ENCODE measurements at places on chromosomes 5 and 9.
A peak's percentile ranks its signal among the peaks of the same experiment; 100 is the strongest.

DNA sequence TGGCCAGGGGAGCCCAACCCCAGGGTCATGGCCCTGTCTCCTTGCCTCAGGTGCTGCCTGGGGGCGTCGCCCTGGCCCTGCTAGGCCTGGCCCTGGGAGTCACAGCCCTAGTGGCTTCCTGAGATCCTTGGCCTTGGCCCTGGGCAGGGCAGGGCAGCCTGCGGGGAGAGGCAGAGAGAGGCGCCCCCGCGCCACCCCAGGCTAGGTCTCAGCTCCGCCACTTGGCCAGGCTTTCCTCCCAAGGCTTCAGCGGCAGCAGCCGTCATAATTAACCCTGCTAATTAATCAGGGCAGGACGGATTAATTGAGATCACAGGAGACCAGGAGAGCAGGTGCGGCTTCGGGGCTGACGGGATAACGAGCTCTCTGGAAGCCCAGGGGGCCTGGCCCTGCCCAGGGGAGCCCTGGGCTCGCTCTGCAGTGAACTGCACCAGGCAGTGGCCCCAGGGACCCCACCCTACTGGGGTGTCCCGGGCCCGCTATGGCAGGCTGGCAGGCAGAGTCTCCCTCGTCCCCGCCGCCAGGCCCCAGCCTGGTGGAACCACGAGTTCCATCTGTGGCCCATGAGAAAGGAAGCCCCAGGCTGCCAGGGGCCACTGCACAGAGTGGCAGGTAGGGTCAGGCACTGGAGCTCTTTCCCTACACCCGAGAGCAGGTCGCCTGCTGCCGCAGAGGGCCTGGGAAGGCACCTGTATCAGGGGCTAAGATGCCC is 269.6 kb downstream of the PBX3 start:
- no peak for DNase-seq

DNA sequence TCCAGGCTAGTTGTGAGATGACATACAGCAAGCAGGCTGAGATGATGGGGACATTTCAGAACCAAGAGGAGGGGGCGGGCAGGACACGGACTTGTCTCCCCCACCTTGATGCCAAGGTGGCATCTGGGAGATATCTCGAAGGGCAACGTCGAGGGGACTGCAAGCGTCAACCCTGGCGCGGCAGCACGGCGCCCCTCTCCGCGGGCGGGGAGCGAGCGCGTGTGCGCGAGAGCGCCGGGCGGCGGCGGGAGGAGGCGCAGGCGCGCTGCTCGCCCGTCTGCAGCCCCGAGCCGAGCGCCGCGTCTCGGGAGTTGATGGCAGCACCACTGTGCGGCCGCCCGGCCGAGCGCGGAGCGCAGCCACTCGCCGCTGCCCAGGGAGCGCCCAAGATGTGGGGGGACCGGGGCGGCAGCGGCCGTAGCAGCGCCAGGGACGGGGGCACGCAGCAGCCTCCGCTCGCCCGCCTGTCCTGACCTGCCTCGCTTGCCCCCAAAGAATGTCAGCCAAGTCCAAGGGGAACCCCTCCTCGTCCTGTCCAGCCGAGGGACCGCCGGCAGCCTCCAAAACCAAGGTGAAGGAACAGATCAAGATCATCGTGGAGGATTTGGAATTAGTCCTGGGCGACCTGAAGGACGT is at the start of gene PRR16:
Gene PRR16, plus strand, starts transcription at position 310 of the 636 bp plus-strand sequence.
- peak; percentile 31 for DNase-seq

GRCh38 chr5:58629271-58630159 is 46.6 kb downstream of the RAB3C start:
- DNase-seq = no peak

- no peak for DNase-seq
These were observed 50.0 kb upstream of the GLIS3 start for GRCh38 chr9:4349816-4350418.

DNA sequence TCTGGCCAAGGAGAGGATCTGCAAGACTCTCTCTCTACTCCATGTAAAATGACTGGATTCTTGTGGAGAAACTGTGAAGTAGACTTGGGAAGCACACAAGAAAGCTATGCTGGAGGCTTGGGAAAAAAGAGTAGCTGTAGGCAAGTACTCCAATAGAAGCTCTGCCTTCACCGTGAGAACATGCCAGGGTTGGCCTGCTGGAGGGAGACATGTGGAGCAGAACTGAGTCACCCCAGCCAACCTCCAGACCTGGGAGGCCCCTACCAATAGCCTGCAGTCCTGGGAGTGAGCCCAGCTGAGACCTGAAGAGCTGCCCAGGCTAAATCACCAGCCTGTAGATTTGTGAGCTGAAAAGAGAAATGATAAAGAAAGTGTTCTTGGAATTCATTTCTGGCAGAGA is 66.6 kb downstream of the DEPDC1B start:
- no peak for DNase-seq

GRCh38 chr9:38162332-38163211 is 93.5 kb upstream of the SHB start:
- no peak for DNase-seq

GRCh38 chr9:134698587-134699342 is 57.2 kb downstream of the COL5A1 start:
- DNase-seq = no peak

- DNase-seq = no peak
These were observed 4.8 kb downstream of the PRSS3 start for GRCh38 chr9:33799928-33800704.

DNA sequence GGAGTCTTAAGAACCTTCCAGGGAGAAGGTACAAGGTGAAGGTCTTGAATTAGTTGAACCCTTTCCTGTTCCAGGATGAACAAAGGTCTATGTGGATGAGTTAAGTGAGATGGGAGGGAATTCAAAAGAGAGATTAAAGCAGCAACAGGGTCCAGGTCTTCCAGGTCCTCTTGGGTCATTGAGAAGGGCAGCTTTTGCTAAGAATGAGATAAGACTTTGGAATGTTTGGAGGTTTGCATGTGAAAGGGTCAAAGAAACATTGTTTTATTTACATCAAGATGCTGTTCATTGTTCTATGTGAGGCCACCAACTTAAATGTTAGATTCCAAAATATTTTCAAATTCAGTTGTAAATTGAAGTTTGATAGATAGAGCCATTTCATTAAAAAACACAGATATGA is 463.9 kb downstream of the ANXA1 start:
- DNase-seq = no peak

DNA sequence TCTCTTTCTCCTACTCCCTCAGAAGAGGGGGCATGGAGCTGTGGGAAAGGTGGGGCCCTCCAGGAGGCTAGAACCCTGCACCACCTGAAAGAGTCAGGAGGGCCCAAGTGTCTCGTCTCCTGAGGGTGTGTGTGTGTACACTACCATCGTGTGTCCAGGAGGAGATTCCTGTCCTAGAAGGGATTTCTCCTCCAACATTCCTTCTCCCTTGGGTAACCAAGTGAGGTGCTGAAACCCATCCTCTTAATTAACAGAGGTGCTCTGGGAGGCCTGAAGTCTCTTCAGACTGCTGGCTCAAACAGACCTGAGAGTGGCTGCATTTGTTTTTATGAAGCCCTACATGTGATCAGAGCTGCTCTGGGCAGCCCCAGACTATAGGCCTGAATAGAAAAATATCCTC is 61.1 kb upstream of the FAM169A start:
- DNase-seq = no peak

DNA sequence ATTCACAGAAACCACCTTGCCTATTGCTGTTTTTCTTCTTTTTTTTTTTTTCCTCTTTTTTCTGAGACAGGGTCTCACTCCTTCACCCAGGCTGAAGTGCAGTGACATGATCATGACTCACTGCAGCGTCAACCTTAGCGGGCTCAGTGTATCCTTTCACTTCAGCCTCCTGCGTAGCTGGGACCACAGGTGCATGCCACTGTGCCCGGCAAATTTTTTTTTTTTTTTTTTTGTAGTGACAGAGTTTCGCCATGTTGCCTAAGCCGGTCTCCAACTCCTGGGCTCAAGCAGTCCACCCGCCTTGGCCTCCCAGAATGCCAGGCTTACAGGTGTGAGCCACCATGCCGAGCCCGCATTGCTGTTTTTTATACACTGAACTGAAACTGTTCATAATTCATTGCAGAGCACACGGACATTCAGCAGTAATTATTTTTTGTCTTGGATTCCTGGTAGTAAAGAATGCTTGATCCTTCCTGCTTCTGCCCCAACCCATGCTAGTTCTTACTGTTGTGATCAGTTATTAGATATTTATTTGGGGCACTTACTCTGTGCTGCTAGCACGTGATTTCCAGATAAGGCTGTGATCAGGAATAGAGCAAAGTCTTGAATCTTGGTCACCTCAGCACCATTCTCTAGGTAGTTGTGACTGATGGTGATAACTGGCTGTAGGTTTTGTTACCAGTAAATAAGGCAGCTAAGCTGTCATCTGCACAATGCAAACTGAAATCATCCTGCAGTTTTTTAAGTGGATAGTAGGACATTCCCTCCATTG is 14.0 kb downstream of the MAP3K1 start:
- no peak for DNase-seq

GRCh38 chr5:1510151-1510561 is 13.6 kb downstream of the LPCAT1 start:
- DNase-seq = no peak

DNA sequence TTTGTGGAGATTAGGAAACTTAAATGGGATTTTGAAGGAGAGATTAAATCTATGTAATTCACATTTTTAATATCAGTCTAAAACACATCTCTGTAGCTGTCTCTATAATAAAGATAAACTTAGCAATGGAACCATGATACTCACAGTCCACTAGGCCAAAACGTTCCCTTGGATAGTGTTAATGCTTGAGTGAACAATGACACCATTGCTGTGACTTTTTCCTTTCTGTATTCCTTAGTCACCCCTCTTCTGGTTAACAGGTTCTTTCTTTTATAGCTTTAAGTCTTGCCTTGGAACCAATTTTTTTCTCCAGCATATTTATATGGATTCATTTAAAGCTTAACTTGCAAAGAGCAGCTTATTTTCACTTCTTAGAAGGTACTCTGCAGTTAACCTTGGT is 63.3 kb downstream of the INSL6 start:
- DNase-seq = no peak

DNA sequence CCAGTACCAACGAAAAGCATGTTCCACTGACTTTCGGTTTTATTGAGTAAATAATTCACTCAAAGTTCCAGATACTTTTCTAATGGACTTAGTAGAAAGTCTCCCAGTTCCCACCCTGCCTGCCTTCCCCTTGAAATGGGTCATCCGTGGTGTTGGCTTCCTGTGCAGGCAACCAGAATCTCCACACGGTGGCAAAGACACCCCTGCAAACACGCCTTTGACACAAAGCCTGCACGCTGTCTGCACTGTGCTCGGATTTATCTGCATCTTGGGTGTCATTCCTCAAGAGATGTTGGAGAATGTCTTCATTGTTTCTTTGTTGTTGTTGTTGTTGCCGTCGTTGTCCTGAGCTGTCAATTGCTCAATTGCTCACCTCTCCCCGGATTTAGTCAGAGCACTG is 150.0 kb upstream of the IRX2 start:
- DNase-seq = no peak

GRCh38 chr9:136853596-136854112 is 1.5 kb downstream of the MAMDC4 start:
- DNase-seq = no peak

- peak; percentile 26 for DNase-seq
These were observed at the start of the genes EIF4E1B and SNCB for GRCh38 chr5:176629853-176630680. Gene EIF4E1B (plus strand): TSS chr5:176630675. CDS start chr5:176642788, 12,113 bp downstream. Gene SNCB (minus strand): TSS chr5:176630534. CDS start chr5:176629654, 880 bp downstream.

- DNase-seq = peak; percentile 52
These were observed 66.4 kb downstream of the MACROH2A1 start for GRCh38 chr5:135332519-135333150.

- no peak for DNase-seq
These were observed 417.4 kb downstream of the GABRG2 start for GRCh38 chr5:162484986-162485385.

GRCh38 chr5:14674983-14675854 is 10.7 kb downstream of the OTULIN start:
- DNase-seq = no peak

- no peak for DNase-seq
These were observed 192.7 kb downstream of the TENT4A start for GRCh38 chr5:6905883-6906282.

- no peak for DNase-seq
These were observed 38.9 kb downstream of the SNX30 start for GRCh38 chr9:112789473-112789872.

GRCh38 chr9:35179347-35180280 is 17.8 kb downstream of the UNC13B start:
- no peak for DNase-seq

GRCh38 chr5:90853750-90854149 is 295.2 kb downstream of the ADGRV1 start:
- no peak for DNase-seq

- no peak for DNase-seq
These were observed 9.5 kb upstream of the QSOX2 start for GRCh38 chr9:136255166-136255538.

- no peak for DNase-seq
These were observed 3.8 kb downstream of the NKD2 start for GRCh38 chr5:1012313-1012841.

DNA sequence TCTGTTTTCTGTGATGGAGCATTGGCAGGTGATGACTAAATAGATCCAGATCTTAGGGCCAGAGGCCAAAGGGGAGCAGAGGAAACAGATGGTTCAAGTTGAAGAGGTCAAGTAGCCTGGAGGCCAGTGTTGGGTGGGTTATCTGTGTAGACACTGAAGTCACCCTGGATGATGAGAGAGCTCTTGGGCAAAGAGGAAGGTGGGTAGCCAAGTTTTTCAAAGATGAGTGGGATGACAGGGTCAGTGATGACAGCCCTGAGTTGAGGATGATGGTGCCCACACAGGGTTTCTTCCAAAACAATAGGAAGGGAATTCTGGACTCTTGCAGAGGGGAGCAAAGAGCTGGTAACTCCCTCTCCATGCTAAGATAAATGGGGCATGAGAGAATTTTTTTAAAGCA is 76.6 kb downstream of the CD180 start:
- DNase-seq = no peak

GRCh38 chr9:25677301-25678146 is 720 bp downstream of the TUSC1 start:
- DNase-seq = peak; percentile 54

DNA sequence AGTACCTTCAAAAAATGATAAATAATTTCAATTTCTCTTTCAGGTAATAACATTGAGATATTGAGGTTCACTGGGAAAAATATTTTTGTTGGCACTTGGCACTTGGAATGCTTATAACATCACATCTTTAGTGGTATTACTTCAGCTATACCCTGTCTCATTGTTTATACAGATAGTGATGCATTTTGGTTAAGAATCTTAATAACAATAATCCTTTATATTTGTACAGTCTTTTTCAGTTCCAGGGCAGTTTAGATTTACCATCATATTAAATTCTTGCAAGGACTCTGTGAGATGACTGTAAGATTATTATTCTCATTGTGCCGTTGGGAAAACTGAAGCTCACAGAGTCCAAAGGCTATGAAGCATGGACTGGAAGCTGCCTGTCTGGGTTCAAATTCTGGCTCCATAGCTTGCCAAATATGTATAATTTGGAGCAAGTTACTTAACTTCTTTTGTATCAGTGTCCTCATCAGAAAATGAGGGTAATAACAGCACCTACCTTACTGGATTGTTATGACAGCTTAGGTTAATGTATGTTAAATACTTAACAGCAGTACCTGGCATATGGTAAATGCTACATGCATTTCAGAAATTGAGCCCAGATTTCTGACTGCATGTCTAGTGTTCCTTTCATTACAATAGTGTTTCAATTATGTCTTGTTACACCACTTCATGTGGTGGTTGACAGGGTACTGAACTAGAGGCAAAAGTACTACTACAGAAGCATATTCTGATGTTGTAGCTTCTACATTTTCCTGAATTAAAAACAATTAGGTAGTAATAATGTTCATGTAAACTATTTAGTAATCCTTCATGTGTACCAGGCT is 272.2 kb downstream of the PLK2 start:
- DNase-seq = no peak

- DNase-seq = peak; percentile 3
These were observed 461.9 kb upstream of the COX7C start for GRCh38 chr5:86155796-86156195.

- DNase-seq = no peak
These were observed 65.2 kb downstream of the MRPL36 start for GRCh38 chr5:1734271-1734907.

GRCh38 chr5:165836046-165836445 is 2330.6 kb downstream of the MAT2B start:
- DNase-seq = no peak
